ENCODE measurements at places on chromosomes 7 and 10. TPM values are rescaled to one million over a fixed set of nuclear protein-coding genes. Genes with fewer than 3 reads are reported as not detected.

Gene PRXL2A
- 51.2 TPM for total RNA-seq

Gene TUBB8
- not detected for total RNA-seq

Gene CPVL
- 39.0 TPM for total RNA-seq

Gene ADCY1
- 0.33 TPM for total RNA-seq

Gene RADIL
- total RNA-seq, result 0.14 TPM

DNA sequence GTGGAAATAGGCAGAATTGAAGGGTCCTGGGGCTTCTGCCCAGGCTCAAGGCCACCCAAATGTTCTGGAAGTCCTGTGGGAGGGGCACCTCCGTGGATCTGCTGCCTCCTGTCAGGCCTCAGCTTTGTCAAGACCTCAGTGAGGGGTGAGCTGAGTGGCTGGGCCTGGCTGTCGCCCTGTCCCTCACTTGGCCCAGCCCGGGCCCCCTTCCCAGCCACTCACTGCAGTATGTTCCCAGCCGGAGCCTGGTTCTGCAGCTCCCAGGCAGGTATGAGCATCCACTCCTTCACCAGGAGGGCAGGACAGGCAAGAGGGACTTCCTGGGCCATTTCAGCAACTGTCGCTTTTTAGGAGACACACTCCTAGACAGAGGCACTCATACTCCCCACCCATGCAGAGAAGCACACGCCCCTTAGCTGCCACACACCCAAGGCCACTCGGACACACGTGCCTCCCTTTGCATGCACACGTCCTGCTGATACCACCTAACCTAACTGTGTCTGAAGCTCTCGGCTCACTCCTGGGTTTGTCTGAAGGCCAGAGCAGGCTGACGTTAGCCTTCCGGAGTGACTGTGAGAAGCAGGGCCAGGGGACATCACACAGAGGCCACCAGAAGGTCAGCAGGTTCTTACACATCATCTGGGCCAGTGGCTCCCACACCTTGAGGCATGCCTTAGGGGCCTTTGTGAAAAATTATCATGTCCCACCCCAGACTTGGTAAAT, 72.2 kb upstream of the COL13A1 start:
- H3K4me3 ChIP-seq, result no peak overlapping the region
- H3K36me3 ChIP-seq, result no peaks in the 10 kb centered on the region
- no peaks in the 10 kb centered on the region for H3K4me1 ChIP-seq
- no peak for DNase-seq

DNA sequence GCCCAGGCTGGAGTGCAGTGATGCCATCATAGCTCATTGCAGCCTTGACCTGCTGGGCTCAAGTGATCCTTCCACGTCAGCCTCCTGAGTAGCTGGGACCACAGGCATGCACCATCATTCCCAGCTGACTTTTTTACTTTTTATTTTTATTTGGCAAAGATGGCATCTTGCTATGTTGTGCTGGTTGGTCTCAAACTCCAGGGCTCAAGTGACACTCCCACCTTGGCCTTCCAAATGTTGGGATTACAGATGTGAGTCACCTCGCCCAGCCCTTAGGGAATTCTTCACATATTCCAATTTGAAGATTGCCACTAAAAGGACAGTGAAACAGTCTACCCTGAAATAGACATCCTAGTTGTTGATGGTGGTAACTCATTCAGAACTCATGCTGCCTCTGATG, 27.7 kb downstream of the SUGCT start:
- DNase-seq, result no peak
- H3K27ac ChIP-seq, result no peak overlapping the region
- no peak overlapping the region for H3K4me3 ChIP-seq
- no peaks in the 10 kb centered on the region for H3K36me3 ChIP-seq
- H3K4me1 ChIP-seq, result no peaks in the 10 kb centered on the region
- H3K27me3 ChIP-seq, result no peaks in the 10 kb centered on the region

DNA sequence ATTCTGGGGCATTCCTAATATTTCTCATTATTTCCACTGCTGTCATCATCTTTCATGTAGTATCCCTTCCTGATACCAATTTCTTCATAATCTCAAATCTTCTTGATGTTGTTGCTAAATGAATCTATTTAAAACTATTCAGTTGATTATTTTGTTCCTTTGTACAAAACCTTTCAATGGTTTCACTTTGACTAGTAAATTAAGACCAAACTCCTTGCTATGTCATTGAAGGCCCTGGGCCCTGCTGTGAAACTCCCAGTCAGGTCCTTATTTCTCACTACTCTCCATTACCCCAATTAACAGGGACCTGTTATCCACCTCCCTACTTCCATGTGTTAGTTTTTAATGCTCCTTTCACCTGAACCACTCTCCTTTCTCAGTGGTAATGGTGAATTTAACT, 97.0 kb downstream of the CTTNBP2 start:
- H3K4me1 ChIP-seq, result peaks cover 5% of the 10 kb centered on the region
- H3K36me3 ChIP-seq, result no peaks in the 10 kb centered on the region
- no peaks in the 10 kb centered on the region for H3K27me3 ChIP-seq
- no peak overlapping the region for H3K4me3 ChIP-seq

- H3K27me3 ChIP-seq, result no peaks in the 10 kb centered on the region
- no peak for DNase-seq
- no peak overlapping the region for H3K4me3 ChIP-seq
- H3K27ac ChIP-seq, result no peak overlapping the region
- no peaks in the 10 kb centered on the region for H3K4me1 ChIP-seq
Measured at GRCh38 chr10:24879861-24880260, 72.5 kb downstream of the PRTFDC1 start.

DNA sequence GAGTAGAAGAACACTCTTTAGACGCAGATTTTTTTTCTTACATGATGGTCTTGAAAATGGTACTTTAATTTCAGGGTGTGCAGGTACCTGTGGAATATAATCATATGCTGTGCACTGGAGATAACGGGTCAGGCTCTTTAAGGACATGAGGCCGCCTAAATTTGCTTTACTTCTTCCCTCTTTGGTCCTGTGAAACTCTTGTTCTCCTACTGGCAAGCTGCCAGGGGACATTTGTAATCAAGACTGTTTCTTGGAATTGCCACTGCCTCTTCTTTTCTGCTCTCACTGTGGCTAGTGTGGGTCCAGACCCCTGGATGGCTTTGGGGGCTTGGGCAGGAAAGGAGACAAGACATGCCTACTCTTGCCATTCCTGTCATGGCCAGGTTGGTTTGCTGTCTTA, 146.0 kb downstream of the SND1 start:
- H3K36me3 ChIP-seq, result no peaks in the 10 kb centered on the region
- no peaks in the 10 kb centered on the region for H3K27me3 ChIP-seq
- no peak for DNase-seq
- no peak overlapping the region for H3K4me3 ChIP-seq
- peaks cover 17% of the 10 kb centered on the region for H3K4me1 ChIP-seq
- no peak overlapping the region for H3K27ac ChIP-seq

DNA sequence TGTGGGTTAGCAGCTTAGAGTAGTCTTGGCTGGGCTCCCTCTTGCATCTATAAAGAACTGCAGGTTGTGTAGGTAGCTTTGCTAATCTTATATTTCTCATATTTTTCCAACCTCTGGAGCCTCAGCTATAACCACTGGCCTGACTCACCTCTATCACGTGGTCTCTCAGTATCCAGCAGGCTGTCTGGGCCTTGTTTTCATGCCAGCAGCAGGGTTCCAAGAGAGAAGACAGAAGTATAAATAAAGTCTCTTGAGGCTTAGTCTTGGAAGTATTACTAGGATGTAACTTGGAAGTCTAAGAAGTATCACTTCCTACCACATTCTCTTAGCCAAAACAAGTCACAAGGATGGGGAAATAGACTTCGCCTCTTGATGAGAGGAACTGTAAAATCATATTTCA, 73.3 kb downstream of the WIPF3 start:
- no peak overlapping the region for H3K27ac ChIP-seq
- no peak for DNase-seq
- H3K4me3 ChIP-seq, result no peak overlapping the region
- no peaks in the 10 kb centered on the region for H3K36me3 ChIP-seq
- H3K27me3 ChIP-seq, result no peaks in the 10 kb centered on the region

DNA sequence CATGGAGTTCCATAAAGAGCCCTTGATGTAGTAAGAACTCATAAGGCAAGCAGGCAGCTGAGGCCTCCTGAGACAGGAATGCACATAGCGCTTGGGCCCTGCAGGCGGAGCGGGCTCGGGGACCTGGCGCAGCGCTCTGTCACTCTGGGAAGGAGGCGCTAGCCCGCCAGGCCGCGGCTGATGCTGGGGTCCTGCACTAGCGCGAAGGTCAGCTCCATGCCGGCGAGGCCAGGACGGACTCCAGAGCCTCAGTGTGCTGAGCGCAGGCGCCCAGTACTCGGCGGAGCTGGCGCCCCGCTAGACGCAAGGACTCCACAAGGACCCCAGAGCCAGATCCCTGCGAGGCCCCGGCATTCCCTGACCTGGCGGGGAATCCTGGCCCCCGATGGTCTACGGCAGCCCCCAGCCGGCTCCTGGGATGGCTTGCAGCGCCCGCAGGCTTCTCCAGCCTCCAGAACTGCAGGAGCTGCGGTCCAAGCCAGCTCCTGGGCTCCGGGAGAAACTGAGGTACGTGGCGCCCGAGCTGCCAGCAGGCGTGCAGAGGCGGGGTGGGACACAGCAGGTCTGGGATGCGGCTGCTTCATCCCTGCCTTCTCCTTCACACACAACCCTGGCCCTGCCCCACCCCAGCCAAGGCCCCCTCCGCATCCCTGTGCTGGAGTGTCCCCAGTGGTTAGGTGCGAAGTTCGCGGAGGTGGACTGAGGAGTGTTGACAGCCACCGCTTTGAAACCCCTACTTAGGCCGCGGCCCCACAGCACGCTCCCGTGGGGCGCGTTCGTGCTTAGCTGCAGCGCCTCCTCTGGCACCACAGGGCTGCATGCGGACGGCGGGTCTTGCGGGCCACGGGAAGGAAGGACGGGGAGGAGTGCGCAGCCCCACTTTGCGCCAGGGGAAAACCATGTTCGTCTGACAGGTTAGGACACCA, 761.5 kb upstream of the POM121L12 start:
- H3K4me3 ChIP-seq, result peak overlapping the region; percentile 35
- H3K36me3 ChIP-seq, result no peaks in the 10 kb centered on the region
- no peak overlapping the region for H3K27ac ChIP-seq
- no peaks in the 10 kb centered on the region for H3K4me1 ChIP-seq

- no peaks in the 10 kb centered on the region for H3K36me3 ChIP-seq
- no peak overlapping the region for H3K4me3 ChIP-seq
- DNase-seq, result no peak
- H3K4me1 ChIP-seq, result no peaks in the 10 kb centered on the region
- H3K27me3 ChIP-seq, result no peaks in the 10 kb centered on the region
Measured at GRCh38 chr7:35025369-35025870, 11.9 kb downstream of the DPY19L1 start.

DNA sequence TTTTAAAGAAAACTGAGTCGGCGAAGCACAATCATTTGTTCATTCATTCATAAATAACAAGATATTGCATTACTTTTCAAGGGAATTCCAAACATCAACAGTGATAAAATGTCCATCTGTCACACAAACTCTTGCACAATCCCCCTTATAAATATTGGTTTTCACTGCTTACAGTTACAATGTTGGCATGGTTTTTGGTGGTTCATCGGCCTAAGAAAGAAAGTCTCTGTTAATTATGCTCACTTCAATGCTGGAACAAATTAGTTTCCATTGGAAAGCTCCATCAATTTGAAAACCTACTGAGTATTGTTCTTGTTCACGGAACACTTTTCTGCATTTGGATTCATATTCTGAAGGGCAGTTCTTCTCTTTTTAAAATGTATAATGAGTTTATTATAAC, 188.5 kb downstream of the JAZF1 start:
- H3K27ac ChIP-seq, result no peak overlapping the region
- no peaks in the 10 kb centered on the region for H3K36me3 ChIP-seq
- no peaks in the 10 kb centered on the region for H3K27me3 ChIP-seq
- DNase-seq, result no peak
- no peak overlapping the region for H3K4me3 ChIP-seq
- peaks cover 13% of the 10 kb centered on the region for H3K4me1 ChIP-seq
